ENCODE measurements at places on chromosomes 2 and 18.

- no peak for DNase-seq
Measured at GRCh38 chr2:27702302-27702701, 38.6 kb downstream of the SLC4A1AP start.

GRCh38 chr2:167140767-167141166 is 252.5 kb downstream of the XIRP2 start:
- DNase-seq, result no peak

DNA sequence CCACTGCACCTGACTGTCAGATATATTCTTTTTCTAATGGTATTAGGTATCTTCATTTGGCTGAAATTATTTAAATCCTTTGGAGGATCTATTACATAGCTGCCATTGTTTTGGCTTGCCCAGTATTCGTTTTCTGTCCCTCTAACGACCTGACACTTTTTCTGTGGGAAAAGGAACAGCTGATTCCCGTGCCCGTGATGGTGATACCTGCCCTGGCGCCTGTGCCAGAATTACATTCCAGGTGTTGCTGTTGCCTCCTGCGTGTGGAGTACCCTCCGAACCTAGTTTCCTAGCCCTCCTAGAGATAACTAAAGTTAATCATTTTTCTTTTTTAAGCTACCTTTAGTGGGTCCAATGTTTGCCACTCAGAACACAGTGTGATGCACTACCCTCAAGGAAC is 14.0 kb downstream of the HOXD1 start:
- DNase-seq, result no peak

DNA sequence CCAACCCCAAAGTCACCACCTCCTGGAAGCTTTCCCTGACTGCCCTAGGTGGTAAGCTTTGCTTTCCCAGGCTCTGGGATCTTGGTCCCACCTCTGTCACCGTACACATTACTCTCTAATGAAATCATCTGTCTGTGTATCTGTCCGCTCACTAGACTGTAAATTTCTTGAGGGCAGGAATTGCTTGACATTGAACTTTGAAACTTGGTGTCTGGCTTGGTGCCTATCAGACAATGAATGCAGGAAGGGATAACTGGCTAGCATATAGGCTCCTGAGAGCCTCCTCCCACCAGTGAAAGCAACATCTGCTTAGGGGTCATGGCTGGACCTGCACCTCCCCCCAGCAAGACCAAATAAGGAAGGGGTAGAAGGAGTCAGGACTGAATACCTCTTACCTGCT is 155.7 kb downstream of the TNS1 start:
- DNase-seq, result no peak

DNA sequence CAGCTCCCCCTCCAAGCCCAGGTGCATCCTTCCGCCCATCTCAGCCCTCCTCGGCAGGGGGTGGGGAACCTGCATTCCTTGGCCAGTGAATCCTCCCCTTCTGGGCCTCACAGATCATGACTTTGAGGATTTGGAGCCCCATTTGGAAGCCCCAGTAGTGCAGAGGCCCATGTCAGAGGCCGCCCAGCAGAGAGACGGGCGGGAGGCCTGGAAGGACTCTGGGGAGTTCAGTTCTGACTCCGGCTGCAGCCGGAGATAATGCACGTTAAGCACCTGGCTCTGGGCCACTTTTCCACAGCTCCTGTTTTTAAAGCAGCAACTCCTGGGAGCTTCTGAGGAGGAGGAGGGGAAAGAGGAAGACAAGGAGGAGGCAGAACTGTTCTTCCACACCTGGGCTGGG is 14.9 kb downstream of the ATOH8 start:
- no peak for DNase-seq

DNA sequence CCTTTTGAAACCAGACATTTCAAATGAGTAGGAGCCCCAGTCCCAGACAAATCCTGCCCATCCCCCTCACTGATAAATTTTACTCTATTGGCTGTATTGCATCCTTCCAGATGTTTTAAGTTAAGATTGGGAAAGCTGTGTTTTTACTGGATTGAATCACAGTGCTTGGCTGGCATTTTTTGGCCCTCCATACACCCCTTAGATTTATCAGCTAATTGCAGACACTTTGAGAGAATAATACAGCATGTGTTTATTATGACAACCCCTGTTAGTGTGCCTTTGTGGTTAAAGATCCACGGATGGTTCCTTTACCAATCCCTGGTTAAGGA is 74.9 kb downstream of the ANTXR1 start:
- no peak for DNase-seq

- no peak for DNase-seq
Measured at GRCh38 chr2:146489386-146489785, 1355.4 kb upstream of the ACVR2A start.

DNA sequence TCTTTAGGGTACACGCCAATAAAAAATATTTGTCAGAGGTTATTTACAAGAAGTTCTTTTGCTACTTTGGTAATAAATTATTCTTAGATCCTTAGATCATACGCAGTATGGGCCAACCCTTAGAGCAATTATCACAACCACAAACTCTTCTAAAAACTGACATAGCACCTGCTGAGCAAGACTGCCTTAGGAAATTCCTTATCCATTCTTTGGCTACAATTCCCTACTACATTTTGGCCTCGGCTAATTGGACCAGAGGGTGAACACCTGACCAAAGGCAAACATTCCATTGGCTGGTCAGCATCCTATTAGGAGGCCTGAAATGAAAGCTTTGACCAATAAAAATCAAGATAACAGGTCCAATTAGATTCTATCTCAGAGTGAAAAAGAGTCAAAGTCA is 147.6 kb upstream of the CCDC68 start:
- DNase-seq, result no peak

Measured in activated T-cell treated with anti-CD3 and anti-CD28 coated beads for 48 hours (primary cell).